ENCODE measurements at places on chromosomes 16 and 17.

DNA sequence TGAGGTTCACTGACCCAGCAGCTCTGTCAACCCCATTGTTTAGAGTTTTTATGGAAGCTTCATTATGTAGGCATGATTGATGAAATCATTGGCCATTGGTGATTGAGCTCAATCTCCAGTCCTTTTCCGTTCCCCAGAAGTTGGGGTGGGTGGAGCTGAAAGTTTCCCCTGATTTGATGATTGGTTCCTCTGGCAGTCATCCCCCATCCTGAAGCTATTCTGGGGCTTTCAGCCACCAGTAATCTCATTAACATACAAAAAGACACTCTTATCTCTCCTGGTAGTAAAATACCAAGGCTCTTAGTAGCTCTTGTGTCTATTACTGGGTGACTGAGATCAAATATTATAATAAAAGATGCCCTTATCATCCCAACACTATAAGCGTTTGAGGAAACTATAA lies 67.1 kb downstream of the TANC2 start:
- DNase-seq, result no peak

DNA sequence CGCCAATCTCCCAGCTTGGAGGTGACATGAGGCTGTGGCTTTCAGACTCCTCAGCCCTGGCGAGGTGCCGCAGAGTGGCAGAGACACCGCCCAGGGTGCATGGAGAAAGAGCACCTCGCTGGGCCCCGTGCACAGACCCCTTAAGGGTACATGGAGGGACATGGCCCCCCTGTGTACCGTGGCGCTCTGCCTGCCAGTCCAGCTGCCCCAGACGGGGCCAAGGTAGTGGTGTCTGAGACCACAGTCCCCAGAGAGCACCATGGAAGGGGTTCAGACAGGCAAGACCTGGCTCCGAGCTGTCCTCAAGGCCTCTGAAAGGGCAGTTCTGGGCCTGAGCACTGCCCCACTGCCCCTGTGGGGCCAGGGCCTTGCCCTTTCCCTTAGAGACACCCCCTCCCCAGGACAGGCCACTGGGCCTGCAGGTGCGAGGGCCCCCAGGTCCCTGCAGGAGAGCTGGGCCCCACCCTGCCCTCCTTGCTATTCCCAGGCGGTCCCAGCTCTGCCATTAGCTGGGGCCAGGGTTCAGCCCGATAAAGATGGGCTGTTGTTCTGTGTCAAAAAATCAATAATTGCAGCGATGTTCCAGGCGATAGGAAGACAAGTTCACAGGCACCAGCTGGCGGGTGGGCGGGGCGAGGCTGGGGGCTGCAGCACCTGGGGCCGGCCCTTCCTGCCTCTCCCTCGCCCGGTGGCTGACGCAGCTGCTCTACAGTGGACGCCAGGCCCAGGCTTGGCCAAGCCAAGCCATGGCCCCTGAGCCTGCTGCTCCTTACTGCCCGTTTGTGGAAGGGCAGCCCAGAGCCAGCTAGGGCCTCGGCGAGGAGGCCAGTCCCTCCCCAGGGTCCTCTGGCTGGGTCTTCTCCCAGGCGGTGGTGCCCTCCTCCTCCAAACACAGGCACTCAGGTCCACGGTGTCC lies 51.7 kb downstream of the ZFPM1 start:
- DNase-seq, result no peak

DNA sequence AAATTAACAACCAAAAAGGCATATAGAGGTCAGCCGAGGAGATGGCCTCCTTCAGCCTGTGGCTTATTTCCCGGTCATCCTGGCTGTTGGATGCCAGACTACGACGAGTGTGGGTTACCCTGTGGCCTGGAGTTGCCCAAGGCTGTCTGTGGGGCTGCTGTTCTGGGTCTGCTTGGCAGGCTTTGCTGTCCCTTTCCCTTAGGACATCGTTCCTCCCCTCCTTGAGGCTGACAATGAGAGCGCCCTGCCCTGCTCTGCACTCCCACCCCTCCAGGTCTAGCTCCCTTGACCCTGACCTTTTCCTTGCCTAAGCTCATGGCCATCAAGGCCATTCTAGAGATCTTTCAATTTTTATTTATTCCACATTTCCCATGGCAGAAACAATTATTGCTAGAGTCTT lies 1.9 kb upstream of the CBFB start:
- DNase-seq, result no peak

DNA sequence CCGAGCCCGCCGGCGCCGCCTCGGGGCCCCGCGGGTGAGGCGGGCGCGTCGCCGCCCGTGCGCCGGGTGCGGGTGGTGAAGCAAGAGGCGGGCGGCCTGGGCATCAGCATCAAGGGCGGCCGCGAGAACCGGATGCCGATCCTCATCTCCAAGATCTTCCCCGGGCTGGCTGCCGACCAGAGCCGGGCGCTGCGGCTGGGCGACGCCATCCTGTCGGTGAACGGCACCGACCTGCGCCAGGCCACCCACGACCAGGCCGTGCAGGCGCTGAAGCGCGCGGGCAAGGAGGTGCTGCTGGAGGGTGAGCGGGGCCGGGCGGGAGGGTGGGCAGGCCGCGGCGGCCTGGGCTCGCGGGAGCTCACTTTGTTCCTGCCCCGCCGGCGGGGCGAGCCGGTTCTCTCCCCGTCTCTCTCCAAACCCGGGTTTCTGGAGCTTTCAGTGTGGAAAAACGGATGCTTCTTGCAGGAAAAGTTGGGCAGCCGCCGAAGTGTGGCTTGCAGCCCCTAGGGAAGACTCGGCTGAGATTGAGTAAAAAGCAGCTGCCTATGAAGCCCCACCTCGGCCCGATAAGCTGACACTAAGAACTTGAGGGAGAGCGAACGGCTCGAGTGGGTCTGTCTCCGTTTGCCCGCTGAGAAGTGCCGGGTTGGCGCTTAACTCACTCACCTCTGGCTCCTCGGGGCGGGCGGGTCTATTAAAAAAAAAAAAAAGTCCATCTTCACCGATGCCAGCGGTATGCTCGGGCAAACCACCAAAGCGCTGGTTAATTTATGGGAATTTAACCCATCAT lies 677 bp downstream of the SNTB2 start:
- DNase-seq, result peak; percentile 20

GRCh38 chr17:77441130-77441920 lies 300.6 kb downstream of the SEC14L1 start:
- no peak for DNase-seq

- DNase-seq, result no peak
Observed at GRCh38 chr17:40124279-40125141, 2.7 kb downstream of the MSL1 start.

DNA sequence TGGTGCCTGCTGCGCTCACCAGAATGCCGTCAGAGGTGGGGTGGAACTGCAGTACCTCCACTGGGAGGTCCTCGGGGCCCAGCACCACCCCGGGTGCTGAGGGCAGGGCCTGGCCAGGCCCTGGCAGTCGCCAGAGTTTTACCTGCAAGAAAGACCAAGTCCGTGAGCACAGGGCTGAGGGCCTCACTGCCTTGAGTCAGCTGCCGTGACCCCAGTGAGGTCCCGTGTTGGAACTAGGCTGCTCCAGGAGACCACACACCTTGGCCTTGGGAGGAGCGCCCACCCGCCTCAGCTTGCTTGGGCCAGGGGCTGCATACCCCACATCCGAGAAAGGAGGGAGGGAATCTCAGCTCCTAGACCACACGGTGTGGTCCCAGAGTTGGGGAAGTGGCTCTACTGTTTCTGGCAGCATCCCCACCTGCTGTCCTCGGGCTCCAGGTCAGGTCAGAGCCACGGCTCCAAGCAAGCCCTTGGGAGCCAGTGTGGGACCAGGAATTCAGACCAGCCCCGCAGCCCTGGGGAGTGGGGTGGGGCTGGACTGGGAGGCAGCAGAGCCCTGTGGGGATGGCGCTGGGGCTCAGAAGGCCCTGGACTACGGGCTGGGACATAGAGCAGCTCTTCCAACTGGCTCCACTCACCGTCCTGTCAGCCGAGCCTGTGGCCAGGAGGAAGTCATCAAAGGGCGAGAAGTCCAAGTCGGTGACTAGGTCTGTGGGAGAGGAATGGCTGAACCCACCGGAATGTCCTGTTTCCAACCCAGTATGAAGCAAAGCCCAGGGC lies 8.7 kb downstream of the CORO7 start:
- no peak for DNase-seq

DNA sequence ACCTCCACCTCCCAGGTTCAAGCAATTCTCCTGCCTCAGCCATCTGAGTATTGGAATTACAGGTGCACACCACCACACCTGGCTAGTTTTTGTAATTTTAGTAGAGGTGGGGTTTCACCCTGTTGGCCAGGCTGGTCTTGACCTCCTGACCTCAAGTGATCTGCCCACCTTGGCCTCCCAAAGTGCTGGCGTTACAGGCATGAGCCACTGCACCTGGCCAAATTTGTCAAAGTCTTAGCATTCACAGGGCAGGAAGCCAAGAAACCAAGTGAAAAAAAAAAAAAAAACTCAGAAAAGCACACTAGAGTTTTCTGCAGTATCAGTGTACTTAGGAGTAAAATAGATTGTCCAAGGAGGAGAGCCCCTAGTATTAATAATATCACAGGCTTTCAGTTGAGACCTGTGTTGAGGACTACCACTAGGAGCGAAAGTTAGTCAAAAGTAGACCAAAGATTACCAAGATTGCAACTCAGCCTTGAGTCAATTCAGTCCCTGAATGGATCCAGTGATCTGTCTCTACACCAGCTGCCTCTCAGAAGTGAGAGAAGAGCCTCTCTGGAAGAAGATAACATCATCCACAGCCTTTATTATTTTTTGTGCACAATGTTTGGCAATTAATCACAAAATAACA lies 159.7 kb downstream of the CEP112 start:
- DNase-seq, result no peak

GRCh38 chr16:68969338-68969737 lies 126.0 kb downstream of the TANGO6 start:
- DNase-seq, result no peak

GRCh38 chr16:19991614-19992013 lies 82.1 kb downstream of the GPR139 start:
- no peak for DNase-seq

GRCh38 chr17:4946312-4946976 lies 1.9 kb downstream of the PFN1 start:
- no peak for DNase-seq

GRCh38 chr16:89493776-89494175 lies 3.4 kb upstream of the ANKRD11 start:
- no peak for DNase-seq

DNA sequence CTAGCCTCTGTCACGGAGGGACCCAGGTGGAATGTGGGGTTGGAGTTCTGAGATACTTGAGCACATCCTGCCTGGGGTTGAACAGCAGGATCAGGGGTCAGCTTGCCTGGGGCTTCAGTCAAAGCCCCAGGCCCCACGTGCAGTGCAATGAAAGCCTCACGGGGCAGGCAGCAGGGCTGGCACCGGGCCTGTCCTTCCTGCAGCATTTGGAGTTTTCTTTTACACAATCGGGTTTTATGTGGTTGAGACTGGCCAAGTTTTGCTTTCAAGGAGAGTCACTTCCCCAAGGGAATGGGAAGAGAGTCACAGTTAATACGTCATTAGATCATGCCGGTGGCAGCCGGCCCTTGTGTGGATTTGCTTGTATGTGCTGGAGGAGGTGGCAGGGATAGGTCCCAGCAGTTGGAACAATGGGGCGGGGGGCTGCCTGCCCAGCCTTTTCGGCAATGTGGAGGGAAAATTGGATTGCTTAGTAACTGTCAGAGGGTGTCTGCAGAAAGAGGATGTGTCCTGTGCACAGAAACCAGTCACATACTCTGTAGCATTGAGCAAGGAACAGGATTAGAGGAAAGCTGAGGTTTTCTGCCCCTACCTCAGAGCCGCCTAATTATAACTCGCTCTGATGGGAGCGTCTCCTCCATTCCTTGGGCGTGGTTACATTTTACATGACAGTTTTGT lies 4.5 kb downstream of the RMI2 start:
- no peak for DNase-seq

GRCh38 chr16:21959050-21959449 lies 5.9 kb downstream of the UQCRC2 start:
- DNase-seq, result no peak
